ENCODE measurements at places on chromosomes 6 and 20.

DNA sequence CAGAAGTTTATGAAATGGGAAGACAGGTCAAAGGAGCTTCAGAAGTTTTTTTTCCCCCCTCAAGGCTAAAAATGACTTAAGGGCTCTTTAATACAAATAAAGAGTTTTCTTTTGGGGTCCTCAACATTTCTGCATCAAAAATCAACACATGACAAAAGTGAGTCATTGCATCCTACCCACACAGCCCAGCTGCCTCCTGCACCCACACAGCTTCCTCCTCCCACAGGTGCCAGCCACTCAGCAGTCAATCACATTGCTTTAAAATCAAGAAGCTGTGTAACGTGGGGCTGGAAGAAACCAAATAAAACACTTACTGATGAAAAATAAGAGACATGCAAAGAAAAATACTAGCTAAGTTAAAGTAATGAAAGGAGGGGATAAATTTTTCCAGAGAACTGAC is 68.5 kb downstream of the MAP3K5 start:
- no peak for DNase-seq

DNA sequence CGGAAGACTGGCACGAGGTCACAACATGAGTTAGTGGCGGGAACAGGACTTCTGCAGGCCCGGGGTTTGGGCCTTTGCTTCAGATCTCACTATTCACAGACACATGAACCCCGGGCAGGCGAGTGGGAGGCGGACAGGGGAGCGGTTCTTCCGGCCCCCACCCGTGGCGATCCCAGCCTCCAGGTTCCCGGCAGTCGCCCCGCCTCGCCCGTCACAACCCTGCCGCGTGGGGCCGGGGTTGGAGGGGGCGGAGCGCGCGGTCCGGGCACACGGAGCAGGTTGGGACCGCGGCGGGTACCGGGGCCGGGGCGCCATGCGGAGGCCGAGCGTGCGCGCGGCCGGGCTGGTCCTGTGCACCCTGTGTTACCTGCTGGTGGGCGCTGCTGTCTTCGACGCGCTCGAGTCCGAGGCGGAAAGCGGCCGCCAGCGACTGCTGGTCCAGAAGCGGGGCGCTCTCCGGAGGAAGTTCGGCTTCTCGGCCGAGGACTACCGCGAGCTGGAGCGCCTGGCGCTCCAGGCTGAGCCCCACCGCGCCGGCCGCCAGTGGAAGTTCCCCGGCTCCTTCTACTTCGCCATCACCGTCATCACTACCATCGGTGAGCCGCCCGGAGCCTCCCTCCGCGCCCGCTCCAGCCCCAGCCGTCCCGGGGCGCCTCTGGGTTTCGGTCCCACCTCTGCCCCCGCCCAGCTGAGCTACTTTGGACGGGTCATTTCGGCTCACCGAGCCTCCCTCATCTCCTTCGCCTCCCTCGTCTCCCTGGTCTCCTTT is at the start of gene KCNK15:
Gene KCNK15, plus strand, starts transcription at position 268 of the 769 bp plus-strand sequence. Its CDS starts 46 bp downstream, at position 314.
- no peak for DNase-seq

DNA sequence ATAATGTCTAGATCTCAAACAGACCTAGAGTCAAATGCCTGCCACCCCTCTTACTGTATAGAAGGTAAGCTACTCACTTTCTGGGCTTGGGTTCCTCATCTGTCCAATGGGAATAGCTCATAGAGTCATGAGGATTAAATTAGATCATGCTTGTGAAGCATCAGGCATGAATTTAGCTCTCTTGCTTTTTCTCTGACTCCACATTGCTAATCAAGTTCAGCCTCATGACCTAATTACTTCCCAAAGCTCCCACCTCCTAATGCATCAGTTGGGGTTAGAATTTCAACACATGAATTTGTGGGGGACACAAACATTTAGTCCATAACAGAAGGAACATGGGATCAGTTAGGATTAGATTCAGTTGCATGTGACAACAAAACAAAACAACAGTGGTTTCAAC is 4.6 kb upstream of the DDX27 start:
- no peak for DNase-seq

DNA sequence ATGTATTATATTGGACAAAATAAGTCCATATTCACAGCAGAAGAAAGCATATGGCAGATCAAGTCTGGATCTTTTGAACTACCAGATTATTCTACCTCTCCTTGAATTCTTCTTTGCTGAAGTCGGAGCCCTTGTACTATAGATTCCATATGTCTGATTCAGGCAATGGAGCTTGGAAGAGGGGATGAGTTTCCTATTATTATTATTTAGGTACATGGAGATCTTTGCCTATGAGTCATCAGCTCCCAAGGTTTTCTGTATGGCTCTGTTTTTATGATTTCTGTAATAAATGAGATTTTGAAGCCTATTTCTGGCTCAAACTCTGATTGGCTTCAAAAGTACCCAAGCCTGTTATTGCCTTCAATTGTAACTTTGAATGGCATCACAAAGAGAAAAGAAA is 72.0 kb downstream of the OPRM1 start:
- no peak for DNase-seq

GRCh38 chr6:155254139-155254538 is 9.7 kb upstream of the CLDN20 start:
- no peak for DNase-seq

GRCh38 chr6:53985366-53985765 is 125.9 kb upstream of the MLIP start:
- no peak for DNase-seq

- DNase-seq = no peak
Measured at GRCh38 chr6:11766043-11766442, 12.6 kb downstream of the ADTRP start.

- DNase-seq = no peak
Measured at GRCh38 chr6:140572867-140573266, 1198.4 kb upstream of the CITED2 start.

DNA sequence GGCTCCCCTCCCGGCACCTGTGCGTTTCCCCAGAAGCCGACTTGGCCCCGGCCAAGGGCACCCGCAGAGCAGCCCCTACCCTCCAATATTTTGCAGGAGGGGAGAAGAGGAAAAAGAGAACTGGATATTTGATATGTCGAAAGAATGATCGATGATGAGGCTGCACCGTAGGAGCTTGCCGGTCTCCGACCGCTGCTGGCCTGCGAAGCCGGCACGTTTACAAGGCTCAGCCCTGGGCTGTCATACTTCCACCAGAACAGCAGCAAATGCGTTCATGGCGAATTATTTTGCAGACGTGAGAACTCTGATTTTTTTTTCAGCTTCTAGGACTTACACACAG is 296.7 kb downstream of the TFAP2C start:
- no peak for DNase-seq

GRCh38 chr6:65707126-65707826 is at the start of gene EYS:
TSS of gene EYS (minus strand) at chr6:65707226. CDS start at chr6:65495410, 211,816 bp downstream.
- DNase-seq = peak; percentile 88

DNA sequence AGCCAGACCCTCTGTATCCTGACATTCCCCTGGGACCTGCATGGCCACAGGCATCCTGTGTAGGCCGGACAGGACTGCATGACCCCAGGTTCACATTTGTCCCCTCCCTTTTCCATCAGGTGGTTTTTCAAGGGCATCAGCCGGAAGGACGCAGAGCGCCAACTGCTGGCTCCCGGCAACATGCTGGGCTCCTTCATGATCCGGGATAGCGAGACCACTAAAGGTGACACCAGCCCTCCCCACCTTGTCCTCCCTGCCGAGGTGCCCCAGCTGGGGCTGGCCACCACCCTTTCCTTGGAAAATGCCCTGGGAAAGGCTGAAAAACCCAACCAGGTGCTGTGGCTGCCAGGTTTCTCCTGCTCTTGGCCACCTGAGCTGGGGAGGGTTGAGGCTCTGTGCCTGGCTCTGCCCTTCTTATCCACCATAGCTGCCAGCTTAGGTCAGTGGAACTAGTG is 27.6 kb downstream of the HCK start:
- no peak for DNase-seq

GRCh38 chr6:119454714-119455113 is 105.2 kb upstream of the MAN1A1 start:
- no peak for DNase-seq

DNA sequence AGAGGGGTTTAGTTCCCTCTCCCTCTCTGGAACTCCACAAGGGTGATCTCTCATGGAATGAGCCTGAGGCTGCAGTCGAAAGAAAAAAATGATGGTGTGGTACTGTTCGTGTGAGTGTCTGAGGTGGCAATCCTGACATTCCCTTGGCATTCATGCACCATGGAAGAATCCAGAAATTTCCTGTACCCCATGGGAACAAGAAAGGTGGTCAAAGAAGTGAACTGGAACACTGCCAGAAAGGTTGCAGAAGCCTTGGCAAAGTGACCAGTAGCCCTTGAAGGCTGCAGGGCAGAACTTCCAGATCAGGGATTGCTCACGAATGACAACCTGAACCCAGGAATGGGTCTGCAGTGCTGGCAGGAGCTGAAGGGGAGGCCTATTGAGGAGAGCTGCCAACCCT is 394.7 kb downstream of the CD83 start:
- DNase-seq = no peak
